Activated naive CD8-positive, alpha-beta T cell treated with anti-CD3 and anti-CD28 coated beads, Interleukin-2, amount 10 ng/mL, durations not matched to agents 7 days and 5 days (primary cell): ENCODE measurements at places on chromosomes 6 and 20. TPM values are rescaled to one million over a fixed set of nuclear protein-coding genes. Genes with fewer than 3 reads are reported as not detected.

The ZKSCAN3 gene
- total RNA-seq: 7.0 TPM

The OPN5 gene
- not detected for total RNA-seq

The HLA-A gene
- total RNA-seq: 2,035 TPM

The GPX6 gene
- not detected for total RNA-seq

- H3K4me3 ChIP-seq: no peak overlapping the region
- H3K27ac ChIP-seq: no peak overlapping the region
- H3K27me3 ChIP-seq: peaks cover 2% of the 10 kb centered on the region
- H3K36me3 ChIP-seq: no peaks in the 10 kb centered on the region
- no peak for DNase-seq
Observed at GRCh38 chr20:44400671-44400969, 45.1 kb downstream of the HNF4A start.

- peaks cover 5% of the 10 kb centered on the region for H3K36me3 ChIP-seq
- no peak overlapping the region for H3K4me3 ChIP-seq
- peaks cover 10% of the 10 kb centered on the region for H3K27me3 ChIP-seq
- H3K27ac ChIP-seq: no peak overlapping the region
Observed at GRCh38 chr20:4714818-4715217, 6.9 kb upstream of the PRND start.

DNA sequence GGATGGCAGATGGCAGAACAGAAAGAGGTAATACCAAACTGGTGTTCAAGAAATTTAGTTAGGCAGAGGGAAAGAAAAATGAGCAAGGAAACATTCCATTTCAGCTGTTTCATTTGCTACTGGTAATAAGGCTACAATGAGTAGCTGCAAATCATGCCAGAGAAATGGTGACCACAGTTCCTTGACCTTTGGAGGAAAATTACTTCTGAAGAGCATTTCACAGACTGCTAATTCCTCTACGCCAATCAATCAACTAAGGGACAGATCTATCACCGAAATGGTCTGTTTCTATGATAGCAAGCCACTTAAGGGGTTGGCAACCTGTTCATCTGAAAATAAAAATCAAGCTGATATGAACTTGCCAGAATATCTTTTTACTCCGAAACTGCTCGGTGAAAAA lies 119.5 kb downstream of the PTPRK start:
- DNase-seq: no peak
- no peaks in the 10 kb centered on the region for H3K27me3 ChIP-seq
- no peaks in the 10 kb centered on the region for H3K4me1 ChIP-seq

DNA sequence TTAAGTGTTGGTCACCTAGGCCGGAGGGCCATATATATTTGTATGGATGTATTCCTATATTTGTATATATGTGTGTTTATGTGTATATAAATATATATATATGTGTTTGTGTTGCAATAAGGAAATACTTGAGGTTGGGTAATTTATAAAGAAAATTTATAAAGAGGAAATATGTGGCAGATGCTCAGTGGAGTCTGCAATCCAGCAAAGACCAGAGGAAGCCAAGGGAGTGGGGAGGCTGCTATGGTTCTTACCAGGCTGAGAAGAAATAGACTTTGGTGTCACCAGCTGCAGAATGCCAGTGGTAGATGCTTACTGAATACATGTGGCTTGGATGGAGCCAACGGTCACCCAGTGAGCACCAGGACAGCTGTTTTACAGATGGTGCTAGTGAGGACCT lies 97.4 kb upstream of the ELOVL5 start:
- no peaks in the 10 kb centered on the region for H3K36me3 ChIP-seq
- H3K4me3 ChIP-seq: no peak overlapping the region
- H3K4me1 ChIP-seq: no peaks in the 10 kb centered on the region
- no peak for DNase-seq
- H3K27me3 ChIP-seq: peaks cover 16% of the 10 kb centered on the region

DNA sequence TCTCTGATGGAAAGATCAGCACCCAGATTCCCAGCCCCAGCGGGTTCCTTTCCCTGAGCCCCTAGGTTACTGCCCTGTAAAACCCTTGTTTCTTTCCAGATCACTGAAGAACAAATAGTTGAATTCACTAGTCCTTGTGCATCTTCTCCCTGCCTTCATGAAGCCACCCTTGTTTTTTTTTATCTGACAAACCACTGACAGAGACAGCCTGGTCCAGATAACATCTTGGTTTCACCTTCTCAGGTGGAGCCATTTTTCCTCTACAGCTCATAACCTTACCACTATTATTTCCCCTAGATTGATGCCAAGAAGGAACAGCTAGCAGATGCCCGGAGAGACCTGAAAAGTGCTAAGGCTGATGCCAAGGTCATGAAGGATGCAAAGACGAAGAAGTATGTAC lies 15.9 kb upstream of the PLCG1 start:
- peaks cover 48% of the 10 kb centered on the region for H3K36me3 ChIP-seq
- H3K4me3 ChIP-seq: no peak overlapping the region
- peak overlapping the region; percentile 44 for H3K27ac ChIP-seq
- H3K4me1 ChIP-seq: peaks cover 15% of the 10 kb centered on the region
- H3K27me3 ChIP-seq: no peaks in the 10 kb centered on the region
